ENCODE measurements at places on chromosomes 1 and 21.

GRCh38 chr1:26359981-26360806 is 6.3 kb upstream of the CRYBG2 start:
- no peak for DNase-seq

- DNase-seq: no peak
These were observed 139.7 kb upstream of the ERRFI1 start for GRCh38 chr1:8165595-8166360.

GRCh38 chr1:156708218-156708661 is 2.9 kb upstream of the CRABP2 start:
- no peak for DNase-seq

DNA sequence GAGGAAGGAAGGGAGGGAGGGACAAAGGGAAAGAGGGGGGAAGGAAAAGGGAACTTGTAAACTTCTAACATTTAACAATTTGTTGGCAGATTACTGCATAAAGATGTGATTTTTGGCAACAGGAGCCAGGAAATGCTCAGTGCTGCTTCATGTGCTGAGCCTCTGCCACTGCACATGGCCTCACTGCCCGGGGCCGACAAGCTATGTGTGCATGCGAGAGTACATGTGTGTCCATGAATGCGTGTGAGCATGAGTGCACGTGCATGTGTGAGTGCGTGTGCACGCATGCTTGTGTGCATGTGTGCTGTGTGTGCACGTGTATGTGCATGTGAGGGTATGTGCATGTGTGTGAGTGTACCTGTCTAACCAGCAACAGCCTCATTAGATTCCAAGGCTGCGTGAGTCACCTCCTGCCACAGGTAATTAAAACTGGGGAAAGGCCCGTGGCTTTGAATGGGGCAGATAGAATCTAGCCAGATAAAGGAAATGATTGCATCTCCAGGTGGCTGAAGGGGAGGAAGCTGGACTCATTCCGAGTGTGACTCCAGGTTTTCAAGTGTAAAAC is 41.4 kb upstream of the TSPEAR start:
- no peak for DNase-seq

DNA sequence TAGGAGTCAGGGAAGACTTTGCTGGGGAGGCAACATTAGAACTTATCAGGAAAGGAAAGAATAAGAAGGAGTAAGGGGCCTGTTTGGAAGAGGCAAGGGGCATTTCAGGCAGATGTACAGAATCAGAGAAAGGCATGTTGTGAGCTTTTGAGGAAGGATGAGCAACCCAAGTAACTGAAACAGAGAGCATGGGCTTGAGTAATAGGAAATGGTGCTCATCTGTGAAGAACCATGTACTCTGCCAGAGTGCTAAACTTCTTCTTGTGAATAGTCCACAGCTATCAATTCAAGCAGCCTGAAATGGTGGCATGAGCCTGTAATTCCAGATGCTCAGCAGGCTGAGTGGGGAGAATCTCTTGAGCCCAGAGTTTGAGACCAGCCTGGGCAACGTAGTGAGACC is 19.2 kb upstream of the PIGK start:
- no peak for DNase-seq

DNA sequence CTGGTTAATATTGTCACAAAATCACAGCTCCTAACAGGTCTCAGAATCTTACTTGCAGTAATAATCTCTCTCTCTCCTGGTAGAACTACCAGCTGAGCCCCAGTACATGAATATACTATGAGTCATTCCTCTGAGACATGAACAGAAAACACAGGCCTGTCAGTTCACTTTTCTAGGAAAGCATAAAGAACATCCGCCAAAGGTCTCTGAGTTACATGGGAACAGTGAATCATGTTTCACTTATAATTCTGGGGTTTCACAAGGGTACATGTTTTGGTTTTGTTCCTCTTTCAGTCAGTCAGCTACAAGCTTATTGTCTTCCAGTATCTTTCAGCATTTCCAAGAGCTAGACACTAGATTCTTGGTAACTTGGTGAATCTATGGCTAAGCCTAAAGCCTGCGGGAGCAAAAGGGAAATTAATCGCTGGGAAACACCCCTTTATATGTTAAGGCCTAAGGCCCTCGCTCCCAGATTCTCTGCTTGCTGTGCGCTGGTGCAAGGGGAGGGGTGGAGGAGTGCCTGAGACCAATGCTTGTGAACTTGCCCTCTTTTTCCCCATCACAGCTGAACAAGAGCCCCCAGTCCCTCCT is 31.7 kb downstream of the IFNGR2 start:
- DNase-seq: no peak

DNA sequence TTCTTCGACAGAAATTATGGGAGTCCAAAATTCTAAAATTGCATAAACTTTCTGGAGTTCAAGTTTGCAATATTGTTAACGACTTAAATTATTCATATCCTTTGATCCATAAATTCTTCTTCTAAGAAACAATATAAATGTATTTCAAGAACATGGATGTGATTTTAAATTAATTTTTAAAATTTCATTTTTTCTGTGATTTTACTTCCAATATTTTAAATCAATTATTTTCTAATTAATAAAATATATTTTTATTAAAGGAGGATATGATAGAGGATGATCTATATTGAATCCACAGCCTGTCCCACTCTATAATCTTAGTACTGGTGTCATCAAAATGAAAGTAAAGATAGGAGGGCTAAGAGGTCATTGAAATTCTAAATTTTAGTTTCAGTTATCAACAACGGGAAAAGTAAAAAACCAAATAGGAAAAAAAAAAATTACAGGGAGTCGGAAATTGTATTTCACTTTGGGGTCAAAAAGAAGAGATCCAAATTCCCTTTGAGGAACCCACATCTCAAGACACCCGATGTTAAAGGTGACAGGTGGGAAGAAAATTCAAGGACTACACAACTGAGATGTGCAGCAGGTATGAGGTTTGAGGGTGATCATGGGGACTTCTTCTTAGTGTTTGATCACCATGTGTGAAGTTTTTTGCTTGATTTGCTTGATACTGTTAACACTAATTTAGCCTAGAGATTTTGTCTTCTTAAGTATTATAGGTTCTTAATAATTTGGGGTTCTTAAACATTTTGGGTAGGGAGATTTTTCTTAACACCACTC is 154.8 kb upstream of the RGS18 start:
- no peak for DNase-seq

DNA sequence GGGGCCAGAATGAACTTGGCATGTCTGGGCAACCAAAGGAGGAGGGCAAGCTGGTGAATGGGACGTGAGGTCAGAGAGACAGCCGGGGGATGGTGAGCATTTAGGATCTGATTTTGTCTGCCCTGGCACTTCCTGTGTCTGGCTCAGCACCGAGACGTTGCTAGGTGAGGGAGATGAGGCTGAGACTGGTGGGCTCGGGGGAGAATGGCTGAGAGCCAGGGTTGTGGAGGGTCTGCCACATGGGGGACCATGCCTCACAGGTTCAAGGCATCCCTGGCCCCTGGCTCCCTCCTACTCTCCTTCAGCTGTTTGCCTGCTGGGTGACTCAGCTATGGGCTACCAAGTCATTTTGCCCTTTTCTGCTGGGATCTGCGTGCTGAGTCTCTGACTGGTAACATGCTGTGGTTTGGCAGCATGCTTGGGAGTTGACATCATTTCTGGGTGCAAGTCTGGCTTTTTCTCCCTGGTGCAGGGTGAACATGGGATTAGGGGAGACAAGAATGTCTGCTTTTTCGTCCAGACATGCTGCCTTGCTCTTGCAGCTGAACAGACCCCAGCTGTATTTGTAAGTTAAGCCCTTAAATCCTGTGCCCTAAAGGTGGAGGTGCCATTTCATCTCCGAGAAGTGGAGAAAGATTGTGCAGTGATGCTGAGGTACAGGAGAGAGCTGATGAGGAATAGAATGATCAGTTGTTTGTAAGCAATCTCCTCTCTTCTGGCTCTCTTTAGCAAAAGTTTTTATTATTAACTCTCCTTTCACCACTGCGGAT is 17.6 kb downstream of the GALNT2 start:
- DNase-seq: no peak

DNA sequence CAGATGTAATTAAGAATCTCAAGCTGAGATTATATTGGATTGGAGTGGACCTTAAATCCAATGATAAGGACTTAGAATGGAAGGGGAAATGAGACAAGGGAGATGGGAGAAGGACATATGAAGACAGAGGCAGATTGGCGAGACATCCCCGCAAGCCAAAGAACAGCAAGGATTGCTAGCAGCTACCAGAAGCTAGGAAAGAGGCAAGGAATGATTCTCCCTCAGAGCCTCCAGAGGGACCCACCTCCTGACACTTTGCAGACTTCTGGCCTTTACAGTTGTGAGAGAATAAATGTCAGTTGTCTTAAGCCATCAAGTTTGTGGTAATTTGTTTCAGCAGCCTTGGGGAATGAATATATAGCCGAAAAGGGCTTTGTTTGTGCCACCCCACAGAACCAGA is 20.7 kb downstream of the METTL13 start:
- no peak for DNase-seq

- DNase-seq: no peak
These were observed 16.8 kb downstream of the TNFSF4 start for GRCh38 chr1:173190101-173190936.

DNA sequence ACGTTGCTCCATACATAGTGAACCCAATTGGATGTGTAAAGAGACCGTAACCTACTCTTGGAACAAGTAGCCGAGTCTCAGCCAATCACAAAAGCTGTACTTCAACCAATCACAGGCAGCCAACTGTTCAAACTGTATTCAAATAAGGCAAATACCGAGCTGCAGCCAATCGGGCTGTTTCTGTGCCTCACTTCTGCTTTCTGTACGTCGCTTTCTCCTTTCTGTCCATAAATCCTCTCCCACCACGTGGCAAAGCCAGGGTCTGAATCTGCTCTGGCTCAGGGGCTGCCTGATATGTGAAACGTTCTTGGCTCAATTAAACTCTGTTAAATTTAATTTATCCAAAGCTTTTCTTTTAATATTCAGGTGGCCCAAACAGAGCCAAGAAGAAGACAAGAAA is 210.3 kb downstream of the URB2 start:
- DNase-seq: no peak

DNA sequence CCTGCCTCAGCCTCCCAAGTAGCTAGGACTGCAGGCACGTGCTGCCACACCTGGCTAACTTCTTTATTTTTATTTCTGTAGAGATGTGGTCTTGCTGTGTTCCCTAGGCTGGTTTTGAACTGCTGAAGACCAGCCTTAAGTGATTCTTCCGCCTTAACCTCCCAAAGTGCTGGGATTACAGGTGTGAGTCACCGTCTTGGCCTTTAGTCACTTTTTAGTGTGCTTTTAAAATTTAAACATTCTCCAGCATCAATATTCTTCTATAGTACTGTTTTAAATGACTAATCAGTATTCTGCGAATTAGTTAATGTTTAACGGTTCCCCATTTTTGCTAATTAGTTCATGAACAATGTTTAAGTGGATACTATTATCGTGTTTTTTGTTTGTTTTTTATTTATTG is 60.6 kb downstream of the DYRK1A start:
- no peak for DNase-seq

GRCh38 chr1:46820076-46820475 is 21.2 kb downstream of the CYP4B1 start:
- DNase-seq: no peak

DNA sequence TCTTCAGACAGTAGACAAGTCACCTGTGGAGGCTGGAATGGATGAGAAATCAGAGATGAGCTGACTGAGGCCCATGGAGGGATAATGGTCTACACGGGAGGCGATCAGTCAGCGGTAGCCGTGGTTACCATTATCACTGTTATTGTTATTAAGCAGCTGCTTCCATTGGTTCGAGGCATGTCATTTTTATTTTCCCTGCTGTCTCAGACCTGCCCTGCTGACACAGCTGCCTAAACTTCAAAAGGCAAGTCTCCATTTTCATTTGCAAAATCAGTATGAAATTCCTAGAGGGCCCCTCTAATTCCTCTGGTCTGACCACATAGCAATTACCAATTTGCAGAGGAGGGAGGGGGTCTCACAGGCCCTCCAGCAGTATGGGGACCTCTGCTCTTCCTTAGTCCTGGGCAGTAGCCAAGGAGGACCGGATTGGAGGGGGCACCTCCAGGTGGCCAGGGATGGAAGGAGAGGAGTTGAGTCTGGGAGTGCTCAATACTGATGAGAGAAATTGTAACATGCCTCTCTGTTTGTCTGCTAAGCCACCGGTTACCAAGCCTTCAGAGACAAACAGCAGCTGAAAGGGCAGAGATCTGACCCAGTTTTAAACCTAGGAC is 184.2 kb downstream of the TRABD2B start:
- no peak for DNase-seq

- no peak for DNase-seq
These were observed 104.1 kb downstream of the NTNG1 start for GRCh38 chr1:107244709-107245500.

GRCh38 chr1:176932114-176933104 is 232.1 kb downstream of the ASTN1 start:
- no peak for DNase-seq

- no peak for DNase-seq
These were observed 15.7 kb downstream of the PTPN22 start for GRCh38 chr1:113855630-113856400.

DNA sequence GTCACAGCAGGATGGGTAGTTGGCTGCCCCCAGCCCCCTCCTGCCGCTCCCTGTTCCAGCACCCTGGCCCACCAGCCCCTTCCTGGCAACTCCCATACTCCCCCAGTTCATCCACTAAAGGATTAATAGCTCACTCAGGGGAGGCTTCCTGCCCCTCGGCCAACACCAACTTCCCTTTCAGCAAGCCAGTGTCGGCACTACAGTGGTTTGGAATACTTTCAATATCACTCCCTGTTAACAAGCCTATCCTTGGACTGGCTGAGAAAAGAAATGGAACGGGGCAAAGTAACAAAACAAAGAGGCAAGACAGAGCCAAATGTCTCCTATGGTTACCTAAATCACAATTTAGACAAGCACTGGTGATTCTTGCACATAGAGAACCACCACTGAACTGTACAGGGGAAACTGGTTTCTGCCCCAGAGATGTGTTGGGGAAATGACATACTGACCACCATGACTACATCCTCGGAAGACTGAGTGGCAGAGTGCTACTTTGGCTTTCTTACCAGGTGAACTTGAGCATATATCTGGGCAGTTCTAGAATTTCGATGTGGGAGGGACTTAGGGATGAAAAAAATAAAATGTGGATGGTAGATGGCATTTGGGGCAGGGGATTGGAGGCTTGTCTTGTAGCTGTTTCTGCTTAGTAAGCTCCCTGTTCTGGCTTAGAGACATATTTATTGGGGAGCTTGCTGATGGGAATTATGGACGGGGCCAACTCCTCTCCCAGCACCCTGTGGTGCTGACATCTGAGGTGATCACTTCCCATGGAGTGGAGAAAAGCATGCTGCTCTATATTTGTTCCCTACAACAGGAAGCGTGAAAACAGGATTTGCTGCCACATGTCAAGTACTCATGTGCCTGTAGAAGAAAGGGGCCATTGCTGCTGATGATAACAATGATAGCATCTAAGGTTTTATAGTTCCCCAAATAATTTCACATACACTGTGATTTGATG is 7.1 kb upstream of the CAPN2 start:
- no peak for DNase-seq

Data from NCI-H1436 treated with DMSO at 0.1 percent for 48 hours (cell line).